ENCODE measurements at places on chromosomes 4 and X.

GRCh38 chr4:38967260-38968095, 64.7 kb downstream of the TMEM156 start:
- ATAC-seq = no peak

GRCh38 chr4:152771741-152772533, 7.6 kb downstream of the TIGD4 start:
- ATAC-seq = no peak

DNA sequence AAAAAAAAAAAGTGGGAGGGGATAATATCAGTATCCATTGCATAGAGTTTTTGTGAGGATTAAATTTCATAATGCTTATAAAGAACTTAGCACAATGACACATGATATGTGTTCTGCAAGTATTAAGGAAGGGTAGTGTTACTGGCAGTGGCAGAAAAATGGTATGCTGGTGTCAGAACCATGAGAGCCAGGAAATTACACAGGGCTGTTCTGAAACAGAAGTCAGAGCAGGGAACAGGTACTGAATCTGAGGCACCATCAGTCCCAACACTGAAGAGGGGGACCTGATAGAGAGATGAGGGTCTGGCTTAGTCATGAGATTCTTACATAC, 601.1 kb upstream of the GRIA3 start:
- ATAC-seq = no peak

DNA sequence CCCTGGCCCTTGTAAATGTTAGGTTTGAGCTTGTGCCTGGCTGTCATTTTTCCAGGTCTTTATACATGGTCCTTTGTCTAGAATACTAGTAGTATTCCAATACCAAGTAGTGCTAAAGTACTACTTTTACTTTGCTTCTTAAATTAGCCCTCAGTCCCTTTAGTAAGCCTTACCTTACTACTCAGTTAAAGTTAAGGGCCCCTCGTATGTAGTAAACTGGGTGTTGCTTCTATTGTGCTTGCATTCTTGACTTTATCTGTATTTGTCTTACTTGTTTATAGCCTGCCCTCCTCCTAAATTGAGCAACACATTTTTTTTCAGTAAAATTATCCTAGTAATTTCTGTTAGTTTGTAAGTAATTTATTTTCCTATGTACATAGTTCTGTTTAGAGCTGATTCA, 25.2 kb downstream of the CLCN3 start:
- ATAC-seq = no peak

GRCh38 chr4:165059386-165059785, 5.7 kb downstream of the TRIM75 start:
- ATAC-seq = no peak

All from activated CD4-positive, CD25-positive, alpha-beta regulatory T cell treated with anti-CD3 and anti-CD28 coated beads, Interleukin-2, amount 50 U/mL, for 24 hours (primary cell).